ENCODE measurements at places on chromosomes 1 and 21.

- no peak for DNase-seq
Observed at GRCh38 chr1:62625415-62625814, 28.1 kb downstream of the ANGPTL3 start.

- DNase-seq, result no peak
Observed at GRCh38 chr1:1435911-1436629, 580 bp downstream of the VWA1 start.

GRCh38 chr1:37765916-37766664 is 1.2 kb upstream of the EPHA10 start:
- no peak for DNase-seq

- DNase-seq, result no peak
Observed at GRCh38 chr1:61993331-61993961, 201.2 kb upstream of the L1TD1 start.

GRCh38 chr1:109184687-109185086 is 29.0 kb upstream of the SARS1 start:
- no peak for DNase-seq

DNA sequence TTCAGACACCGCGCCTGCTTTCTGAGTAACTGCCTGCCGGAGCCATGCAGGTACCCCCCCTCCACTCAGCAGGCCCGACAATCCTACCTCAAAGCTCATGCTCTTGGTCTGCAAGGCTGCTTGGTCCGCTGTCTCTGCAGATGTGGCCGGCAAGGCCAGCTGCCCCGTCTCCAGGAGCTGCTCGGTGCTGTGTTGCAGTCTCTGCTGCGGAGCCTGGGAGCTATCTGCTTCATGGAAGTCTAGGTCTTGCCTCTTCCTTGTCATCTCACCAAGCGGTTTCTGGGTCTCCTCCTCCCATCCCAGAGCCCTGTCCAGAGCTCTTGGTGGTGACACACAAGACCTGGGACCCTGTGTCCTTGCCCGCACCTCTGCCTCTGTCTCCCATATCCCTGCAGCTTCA is 24.0 kb upstream of the GNPAT start:
- DNase-seq, result no peak

- DNase-seq, result no peak
Observed at GRCh38 chr1:204513117-204513716, 3.0 kb upstream of the MDM4 start.

- no peak for DNase-seq
Observed at GRCh38 chr1:167935216-167936067, 1.0 kb upstream of the DCAF6 start.

DNA sequence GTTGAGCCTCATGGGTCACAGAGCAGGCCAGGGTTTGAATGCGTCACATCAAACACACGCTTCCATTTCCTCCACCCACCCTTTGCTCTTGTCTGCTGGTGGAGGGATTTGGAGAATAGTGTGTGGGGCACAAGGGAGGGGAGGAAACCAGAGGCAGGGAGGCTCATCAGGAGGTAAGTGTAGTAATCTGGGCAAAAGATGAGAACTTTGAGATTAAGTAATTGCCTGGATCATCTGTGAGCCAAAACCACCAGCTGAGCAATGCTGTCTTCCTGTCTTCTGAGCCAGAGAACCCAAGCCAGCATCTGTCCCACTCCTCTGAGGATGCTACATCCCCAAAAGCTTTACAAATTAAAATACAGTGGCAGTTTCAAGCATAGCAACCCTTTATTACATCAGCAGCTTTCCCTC is 45.2 kb downstream of the C8B start:
- DNase-seq, result no peak

DNA sequence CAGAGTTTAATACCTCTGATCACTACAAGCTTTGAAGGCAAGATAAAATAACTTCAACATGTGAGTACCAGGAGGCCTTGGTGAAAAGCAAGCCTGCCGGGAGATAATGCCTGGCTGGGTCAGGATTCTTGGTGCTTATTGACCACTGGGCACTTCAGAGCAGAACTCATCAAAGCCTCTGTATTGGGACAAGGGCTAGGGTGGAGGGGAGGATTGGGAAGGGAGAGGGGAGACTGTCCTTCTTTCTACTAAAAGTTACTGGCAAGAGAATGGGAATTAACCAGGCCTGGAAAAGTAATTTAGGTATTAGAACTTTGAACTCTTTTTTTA is 35.2 kb downstream of the NEK2 start:
- DNase-seq, result no peak

GRCh38 chr1:246001142-246001836 is 505.8 kb downstream of the SMYD3 start:
- no peak for DNase-seq

GRCh38 chr1:153957744-153958110 is 685 bp downstream of the CRTC2 start:
- DNase-seq, result no peak

DNA sequence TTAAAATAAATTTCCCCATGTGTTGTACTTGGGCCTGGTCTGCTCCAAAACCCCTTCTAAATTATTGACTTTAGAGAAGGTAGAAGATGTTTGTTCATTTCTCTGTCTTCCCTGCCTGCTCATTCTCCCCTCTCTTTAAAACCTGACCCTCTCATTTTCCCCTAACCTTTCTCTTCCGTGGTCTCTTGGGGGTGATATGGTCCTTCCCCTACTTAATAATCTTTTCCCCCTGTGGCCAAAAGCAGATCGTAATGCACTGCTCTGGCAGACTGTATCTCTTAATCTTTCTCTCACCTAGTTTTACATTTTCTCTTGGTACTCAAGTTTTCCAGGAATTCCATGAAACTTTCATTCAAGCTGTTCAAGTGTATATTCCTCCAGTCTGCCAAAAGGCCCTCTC is 301.7 kb downstream of the TTLL7 start:
- DNase-seq, result no peak

DNA sequence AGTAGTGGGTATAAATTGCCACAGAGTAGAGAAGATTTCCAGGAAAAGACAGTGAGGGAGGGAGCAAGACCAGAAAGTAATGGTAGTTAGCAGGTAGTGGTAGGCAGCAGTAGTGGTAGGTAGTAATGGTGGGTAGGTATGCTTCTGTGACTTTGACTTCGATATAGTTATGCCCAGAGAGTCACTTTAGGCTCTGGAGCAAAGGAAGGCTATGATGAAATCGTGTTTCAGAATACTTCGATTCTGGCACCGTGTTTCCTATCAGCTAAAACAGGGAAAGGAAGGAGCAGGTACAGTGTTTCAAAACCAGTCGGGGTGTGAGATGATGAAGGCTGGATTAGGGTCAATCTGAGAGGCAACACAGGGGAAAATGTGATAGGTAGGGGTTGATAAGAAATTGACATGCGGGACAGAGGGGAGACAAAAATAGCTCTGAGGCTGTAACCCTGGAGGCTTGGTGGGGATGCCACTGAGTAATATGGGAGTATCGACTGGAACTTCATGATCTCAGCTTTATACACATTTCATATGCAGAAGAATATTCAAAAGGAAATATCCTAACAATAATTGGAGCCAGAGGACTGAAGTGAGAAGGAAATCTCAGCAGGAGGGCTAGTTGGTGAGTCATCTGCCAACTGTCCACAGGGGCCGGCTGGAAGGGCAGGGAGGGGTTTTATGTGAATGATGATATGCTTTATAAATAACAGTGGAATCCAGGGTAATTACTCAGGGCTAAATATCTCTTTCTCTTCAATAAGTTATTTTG is 25.2 kb upstream of the TRIM45 start:
- no peak for DNase-seq

GRCh38 chr1:186183970-186184628 is 191.0 kb downstream of the TPR start:
- DNase-seq, result no peak

- peak; percentile 84 for DNase-seq
Observed at GRCh38 chr1:32215629-32216480, 6.3 kb downstream of the TMEM234 start.

DNA sequence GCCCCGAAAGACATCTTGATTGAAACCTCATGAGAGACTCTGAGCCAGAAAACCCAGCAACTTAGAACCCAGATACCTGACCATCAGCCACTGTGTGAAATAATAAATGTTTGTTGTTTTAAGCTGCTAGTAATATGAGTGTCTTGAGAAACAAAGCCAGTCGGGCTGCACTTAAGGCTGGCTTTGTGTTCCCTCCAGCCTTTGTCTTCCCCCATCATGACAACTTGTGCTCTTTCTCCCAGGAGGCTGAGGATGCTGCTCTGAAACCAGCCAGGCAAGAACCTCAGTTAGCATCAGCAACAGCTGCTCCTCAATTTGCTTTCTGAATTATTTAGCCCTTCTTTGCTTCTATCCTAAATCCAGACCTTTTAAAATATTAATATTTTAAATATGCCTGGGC is 78.2 kb downstream of the SLC16A1 start:
- DNase-seq, result no peak

DNA sequence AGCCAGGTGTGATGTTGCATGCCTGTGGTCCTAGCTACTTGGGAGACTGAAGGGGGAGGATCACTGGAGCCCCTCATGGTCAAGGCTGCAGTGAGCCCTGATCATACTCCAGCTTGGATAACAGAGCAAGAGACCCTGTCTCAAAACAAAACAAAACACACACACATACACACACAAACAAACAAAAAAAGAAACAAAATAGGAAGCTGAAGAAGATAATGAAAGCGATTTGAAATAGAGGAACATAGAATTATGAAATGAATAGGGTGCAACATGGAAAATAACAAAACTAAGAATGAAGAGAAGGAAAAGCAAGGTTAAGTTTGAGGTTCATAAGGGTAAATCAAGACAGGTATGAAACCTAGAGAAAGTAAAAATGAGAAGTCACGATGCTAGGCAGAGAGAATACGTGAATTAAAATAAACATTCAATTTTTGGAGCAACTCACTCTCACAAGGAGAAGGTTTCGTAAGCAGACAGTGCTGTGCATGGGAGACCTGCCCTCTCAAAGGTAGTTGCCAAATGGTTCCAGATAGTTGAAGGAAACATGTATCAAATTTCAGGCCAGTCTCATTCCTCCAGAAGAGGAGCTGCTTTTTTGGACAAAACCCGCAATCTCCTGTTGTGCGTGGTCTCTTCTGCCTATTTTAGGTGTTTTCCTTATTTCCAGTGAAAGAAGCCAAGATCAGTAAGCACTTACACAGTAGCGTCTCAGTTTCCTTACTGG is 3.3 kb downstream of the CD46 start:
- DNase-seq, result no peak

DNA sequence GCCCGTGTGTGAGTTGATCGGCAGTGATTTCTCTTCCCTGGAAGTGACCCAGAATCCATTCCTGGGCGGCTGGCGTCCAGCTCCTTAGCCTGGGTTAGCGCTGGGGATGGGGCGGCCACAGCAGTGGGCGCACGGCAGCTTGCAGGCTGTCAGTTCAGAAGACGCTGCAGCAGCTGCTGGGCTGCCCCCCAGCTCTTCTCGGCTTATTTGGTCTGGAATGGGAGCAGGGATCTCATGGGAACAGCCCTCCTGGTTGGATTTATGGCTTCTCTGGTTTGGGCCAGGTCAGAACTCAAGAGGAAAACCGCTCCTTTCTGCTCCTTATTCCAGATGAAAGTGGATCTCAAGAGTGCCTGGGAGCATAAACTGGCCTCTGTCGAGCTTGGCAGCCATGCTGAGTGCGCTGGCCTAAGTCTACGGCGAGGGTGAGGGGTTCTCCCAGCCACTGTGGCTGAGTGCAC is 148.2 kb downstream of the PRDM16 start:
- no peak for DNase-seq

GRCh38 chr21:39911286-39912199 is 44.3 kb downstream of the PCP4 start:
- no peak for DNase-seq

GRCh38 chr1:8374356-8374755 is 56.4 kb downstream of the SLC45A1 start:
- no peak for DNase-seq

DNA sequence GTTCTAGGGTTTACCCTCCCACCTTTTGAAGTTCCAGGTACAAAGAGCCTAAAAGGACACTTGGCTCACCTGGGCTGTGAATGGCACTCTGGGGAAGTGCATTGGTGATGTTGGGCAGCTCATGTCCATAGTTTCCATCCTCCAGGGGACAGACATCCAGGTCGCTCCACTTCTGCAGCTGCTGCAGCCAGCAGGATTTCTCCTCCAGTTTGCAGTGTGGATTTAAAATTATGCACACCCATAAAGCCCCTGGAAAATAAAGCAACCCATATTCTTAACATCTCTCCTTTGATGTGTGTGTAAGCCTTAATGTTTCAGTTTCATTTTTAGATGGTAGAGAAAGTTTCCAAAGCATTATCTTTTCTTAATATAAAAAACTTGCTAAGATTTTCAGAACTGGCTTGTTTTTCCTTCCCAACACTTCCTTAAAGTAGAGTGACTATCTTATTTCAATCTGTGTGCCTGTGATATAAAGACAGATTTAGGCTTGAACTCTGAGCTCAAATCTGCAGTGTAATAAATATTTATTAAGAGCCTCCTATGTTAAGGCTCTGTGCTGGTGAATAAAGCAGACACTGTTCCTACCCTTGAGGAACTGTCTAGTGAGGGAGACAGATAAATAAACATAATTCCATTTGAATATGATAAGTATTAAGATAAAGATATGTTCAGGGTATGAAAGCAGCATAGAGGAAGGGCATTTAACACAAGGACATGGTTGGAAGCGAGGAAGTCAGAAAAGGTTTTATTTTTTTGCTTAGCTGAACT is 39.1 kb downstream of the UROD start:
- no peak for DNase-seq

DNA sequence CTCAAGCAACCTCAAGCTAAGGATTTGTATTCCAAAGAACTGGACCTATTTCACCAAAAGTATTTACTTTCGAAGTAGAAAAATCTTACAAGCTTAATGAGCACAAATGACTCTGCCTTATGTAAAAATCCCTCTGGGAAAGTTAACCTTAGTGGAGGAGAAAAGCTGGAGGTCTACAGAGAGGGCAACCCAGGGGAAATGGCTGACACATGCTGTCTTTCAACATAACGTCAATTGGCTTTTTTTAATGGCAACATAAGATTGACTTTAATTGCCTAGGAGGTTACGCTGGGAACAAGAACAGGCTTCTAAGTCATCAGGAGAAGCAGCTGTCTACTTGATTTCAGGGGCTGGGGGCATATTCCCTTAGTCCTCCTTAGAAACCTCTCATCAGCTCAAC is 52.3 kb downstream of the UTP25 start:
- no peak for DNase-seq

DNA sequence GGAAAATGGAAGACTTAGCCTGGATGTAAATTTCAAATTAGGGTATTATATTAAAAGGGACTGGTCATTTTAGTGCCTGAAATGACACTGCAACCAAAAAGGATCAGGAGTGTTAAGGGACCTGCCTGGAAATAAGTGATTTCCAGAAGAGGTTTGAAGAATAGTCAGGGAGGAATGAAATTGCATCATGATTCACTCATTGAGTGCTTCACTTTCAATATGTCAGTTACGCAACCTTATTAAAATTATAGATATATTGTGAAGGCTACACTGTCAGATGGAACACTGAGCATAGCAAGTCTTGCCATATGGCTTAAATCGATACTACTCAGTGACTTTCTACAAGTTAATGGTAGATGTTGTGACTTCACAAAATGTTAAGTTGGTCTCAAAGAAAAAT is 275.2 kb upstream of the DPYD start:
- DNase-seq, result no peak

GRCh38 chr1:53540604-53541262 is 81.5 kb downstream of the DMRTB1 start:
- DNase-seq, result no peak

All from endothelial cell (in vitro differentiated cells).